Stimulated activated memory B cell treated with anti-CD40 and anti-IgM and Interleukin-4, amounts not matched to agents 10 μg/mL and 1 μg/mL and 100 μg/mL, for 72 hours (primary cell): ENCODE measurements at places on chromosomes 1 and 21.

- ATAC-seq, result no peak
Measured at GRCh38 chr1:172229942-172230341, 190.5 kb upstream of the C1orf105 start.

GRCh38 chr1:1069056-1069710 lies 4.9 kb downstream of the RNF223 start:
- ATAC-seq, result peak; percentile 66

DNA sequence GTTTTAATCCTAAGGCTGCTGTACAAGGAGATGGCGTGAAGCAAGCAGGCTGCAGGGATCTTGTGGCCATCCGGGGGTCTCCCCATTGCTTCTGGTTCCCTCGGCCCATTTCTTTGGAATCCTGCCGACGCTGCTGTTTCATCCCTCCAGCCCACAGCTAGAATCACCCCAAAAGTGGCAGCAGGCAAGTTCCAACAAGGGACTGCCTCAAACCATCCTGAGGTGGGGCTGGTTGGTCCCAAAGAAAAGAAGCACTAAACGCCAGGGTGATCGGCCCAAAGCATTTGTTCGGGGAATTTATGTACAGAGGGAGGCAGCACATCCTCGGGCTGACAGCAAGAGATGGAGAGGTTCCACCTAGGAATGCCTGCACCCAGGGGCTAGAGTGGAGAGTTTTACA lies 4.5 kb upstream of the MIB2 start:
- no peak for ATAC-seq

DNA sequence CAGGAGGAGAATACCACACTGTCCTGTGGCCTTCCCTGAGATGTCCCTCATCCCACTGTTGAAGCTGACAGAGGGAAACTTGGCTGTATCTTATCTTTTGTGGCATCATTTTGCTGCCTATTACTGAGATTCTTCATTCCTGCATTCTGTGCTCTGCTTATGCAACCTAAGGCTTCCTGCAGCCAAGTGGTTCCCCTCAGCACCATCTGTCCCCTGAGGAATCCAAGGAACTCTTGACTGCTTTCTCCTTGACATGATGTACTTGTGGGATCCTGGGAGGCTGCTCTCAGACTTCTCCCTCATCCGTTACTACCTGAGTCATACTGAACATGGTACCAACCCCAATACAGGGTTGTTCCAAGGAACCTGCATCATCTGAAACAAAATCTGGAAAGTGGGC lies 21.1 kb upstream of the RIMKLA start:
- no peak for ATAC-seq

DNA sequence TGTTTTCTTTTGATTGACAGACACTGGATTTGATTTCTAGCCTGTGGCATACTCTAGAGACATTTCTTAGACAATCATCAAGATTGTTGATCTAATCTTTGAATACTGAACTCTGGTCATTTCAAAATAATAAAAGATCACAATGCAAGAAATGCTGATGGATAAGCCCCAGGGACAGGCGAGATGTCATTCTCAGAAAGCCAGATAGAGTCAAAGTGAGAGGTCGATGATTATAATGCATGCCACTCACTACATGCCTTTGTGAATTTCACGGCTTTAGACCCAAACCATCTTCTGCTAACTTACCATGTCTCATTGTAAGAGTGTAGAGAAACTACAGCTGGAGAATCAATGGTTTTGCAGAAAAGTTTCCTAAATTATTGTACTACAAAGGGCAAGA lies 257.1 kb downstream of the DYRK1A start:
- ATAC-seq, result no peak

DNA sequence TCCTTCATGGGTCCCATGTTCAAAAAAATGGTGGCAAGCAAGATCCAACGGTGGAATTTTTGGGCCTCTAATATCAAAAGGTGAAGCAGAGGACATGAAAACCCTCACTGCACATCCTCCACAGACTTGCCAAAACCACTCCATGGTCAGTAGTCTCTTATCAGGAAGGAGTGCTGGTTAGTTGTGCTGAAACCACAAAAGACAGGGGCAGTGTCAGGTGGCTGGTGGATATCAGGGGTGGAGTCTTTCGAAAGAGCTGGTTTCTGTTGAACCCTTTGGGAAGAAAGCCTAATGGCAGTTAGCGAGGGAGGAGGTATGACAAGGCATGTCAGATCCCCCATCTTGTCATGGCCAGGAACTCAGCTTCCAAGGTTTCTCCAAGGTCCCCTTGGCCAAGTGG lies 395.9 kb upstream of the CAMK1G start:
- ATAC-seq, result no peak

GRCh38 chr1:189151361-189151760 lies 1326.3 kb downstream of the BRINP3 start:
- ATAC-seq, result no peak

- ATAC-seq, result no peak
Measured at GRCh38 chr1:232568906-232569553, 60.9 kb downstream of the SIPA1L2 start.

DNA sequence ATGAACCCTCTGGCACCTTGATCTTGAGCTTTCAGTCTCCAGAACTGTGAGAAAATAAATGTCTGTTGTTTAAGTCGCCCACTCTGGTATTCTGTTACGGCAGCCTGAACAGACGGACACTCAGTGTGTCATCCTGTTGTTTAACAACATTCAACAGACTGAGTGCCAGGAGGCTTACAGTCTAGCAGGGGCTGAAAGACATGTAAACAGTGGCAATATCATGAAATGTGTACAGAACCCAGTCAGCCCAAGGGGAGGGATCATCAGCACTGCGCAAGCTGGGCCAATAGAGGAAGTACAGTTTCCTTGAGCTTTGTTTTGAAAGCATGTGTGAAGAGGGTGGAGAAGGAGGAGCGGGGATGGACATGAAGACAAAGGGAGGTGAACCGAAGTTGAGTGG lies 13.6 kb downstream of the DIP2A start:
- ATAC-seq, result no peak

GRCh38 chr1:171052977-171053376 lies 37.7 kb upstream of the FMO3 start:
- ATAC-seq, result no peak
